ENCODE measurements at places on chromosomes 7 and 10. TPM values are rescaled to one million over a fixed set of nuclear protein-coding genes. Genes with fewer than 3 reads are reported as not detected.

Gene KCNH2
- total RNA-seq, result 8.4 TPM

- DNase-seq, result no peak
Measured at GRCh38 chr7:42914009-42914408, 2.1 kb upstream of the C7orf25 start.

GRCh38 chr10:110717781-110718589, 73.8 kb downstream of the RBM20 start:
- DNase-seq, result no peak

Gene BZW2
- 79.7 TPM for total RNA-seq

Gene PHYHIPL
- not detected for total RNA-seq

GRCh38 chr7:113812591-113813255, 106.1 kb downstream of the PPP1R3A start:
- DNase-seq, result no peak

DNA sequence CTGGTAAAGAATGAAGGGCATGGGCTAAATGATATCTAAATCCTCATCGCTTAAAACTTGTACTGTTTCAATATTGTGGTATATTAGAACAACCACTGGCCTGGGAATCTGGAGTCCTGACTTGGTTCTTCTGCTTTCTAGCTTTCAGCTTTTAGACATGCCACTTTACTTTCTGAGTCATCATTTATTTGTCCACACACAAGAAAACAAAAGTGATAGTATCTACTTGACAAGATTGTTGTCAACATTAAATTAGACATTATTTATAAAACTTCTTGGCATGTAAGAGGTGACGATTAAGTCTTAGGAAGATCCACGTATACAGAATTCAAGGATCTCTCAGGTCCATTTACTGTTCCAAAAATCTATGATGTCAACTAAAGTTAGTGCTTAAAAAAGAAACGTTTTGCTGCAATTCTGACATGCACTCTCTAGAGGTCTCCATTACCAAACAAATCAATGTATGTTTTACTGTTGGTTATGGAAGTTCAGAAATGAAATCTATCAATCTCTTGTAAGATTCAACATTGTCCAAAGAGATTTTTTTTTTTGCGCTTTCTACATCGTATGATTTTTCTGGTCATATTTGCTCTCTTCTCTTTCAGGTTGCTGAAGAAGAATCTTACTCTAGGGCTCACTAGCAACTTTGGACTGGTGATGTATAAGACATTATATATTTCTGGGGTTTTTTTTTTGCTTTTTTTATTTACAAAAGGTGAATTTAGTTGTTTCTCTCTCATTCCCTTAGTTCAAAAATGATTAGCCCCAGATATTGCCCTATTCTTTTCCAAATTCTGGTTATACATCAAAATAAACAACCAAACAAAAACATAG, 53.6 kb upstream of the DYNC1I1 start:
- no peak for DNase-seq

Gene ZNF438
- total RNA-seq, result 2.1 TPM

Gene ITGA8
- not detected for total RNA-seq

Gene RBM20
- 7.7 TPM for total RNA-seq

GRCh38 chr10:91571671-91572070, 61.2 kb downstream of the PPP1R3C start:
- DNase-seq, result no peak

All from Caki2 (cell line).